ENCODE measurements at places on chromosomes 11 and 22. TPM values are rescaled to one million over a fixed set of nuclear protein-coding genes. Genes with fewer than 3 reads are reported as not detected.

GRCh38 chr22:43404673-43405385 lies 7.0 kb upstream of the MPPED1 start:
- no peak for DNase-seq

- DNase-seq: no peak
Measured at GRCh38 chr11:125071846-125072217, 8.7 kb downstream of the SLC37A2 start.

The BAIAP2L2 gene
- 4.9 TPM for total RNA-seq

The ZBTB16 gene
- total RNA-seq: 12.7 TPM

The XNDC1N gene
- 25.5 TPM for total RNA-seq

- DNase-seq: no peak
Measured at GRCh38 chr11:43376065-43376464, 17.3 kb downstream of the TTC17 start.

- DNase-seq: no peak
Measured at GRCh38 chr22:33270596-33270995, 212.4 kb upstream of the SYN3 start.
